B cell (primary cell): ENCODE measurements at places on chromosomes 5 and 9. TPM values are rescaled to one million over a fixed set of nuclear protein-coding genes. Genes with fewer than 3 reads are reported as not detected.

- no peak for DNase-seq
Measured at GRCh38 chr5:172541099-172541772, 86.9 kb upstream of the SH3PXD2B start.

DNA sequence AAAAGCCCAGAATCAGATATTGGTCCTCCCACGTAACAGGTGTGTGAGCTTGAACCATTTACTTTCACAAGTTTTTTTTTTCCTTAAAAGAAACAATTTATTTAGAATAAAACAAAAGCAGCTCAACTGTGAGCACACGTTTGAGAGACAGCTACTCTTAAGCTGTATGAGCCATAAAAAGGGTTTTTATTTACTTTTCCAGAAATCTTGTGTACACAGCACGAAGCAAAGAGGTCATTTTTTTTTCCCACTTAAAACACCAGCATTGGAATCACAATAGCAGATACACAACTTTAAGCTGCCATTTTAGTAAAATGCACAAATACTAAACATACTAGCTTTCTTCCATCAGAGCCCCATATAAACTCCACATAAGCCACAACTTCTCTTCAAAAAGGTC, 44.6 kb downstream of the JAKMIP2 start:
- no peak for DNase-seq

HACD4 gene
- total RNA-seq: 3.9 and 5.7 TPM in 2 replicates

COL23A1 gene
- total RNA-seq: 0.10 and 0.20 TPM in 2 replicates

DDX4 gene
- not detected in 2 replicates for total RNA-seq
